ENCODE measurements at places on chromosomes 5 and 9.

GRCh38 chr5:122291000-122291901 lies 20.8 kb upstream of the SNCAIP start:
- DNase-seq, result no peak

DNA sequence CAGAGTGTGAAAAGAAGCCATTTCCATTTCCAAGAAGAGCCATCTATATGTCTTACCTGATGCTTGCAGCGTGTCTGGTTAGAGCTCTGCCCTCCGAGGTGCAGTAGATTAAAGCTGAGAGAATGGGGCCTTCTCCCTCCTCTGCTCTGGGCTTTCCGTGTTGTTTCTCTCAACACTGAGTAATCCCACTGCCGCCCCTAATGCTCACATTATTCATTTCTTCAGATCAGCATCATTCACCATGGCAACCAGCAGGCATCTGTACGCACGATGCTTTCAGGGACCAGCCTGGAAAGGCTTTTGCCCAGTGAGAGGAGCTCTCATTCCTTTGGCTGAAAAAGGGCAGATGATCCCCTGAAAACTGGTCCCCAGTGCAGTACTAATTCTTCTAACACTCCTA lies 79.6 kb downstream of the CYFIP2 start:
- DNase-seq, result no peak

DNA sequence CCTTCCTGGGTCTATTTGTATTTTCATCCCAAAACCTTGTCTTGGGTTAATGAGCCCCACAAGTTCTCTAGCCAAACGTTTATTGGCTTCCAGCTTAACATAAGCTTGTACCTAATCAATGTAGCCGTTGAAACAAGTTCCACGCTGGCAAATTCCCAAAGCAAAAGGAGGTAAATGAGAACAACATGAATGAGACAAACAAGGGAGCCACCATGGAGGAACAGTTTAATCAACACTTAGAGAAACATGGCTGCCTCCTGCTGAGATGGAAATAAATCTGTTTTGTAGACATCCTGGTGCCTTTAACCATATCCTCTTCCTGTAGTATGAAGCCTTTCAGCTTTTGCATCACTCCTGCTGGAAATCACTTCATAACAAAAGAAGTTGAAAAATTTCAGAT lies 166.6 kb upstream of the NFIB start:
- no peak for DNase-seq

GRCh38 chr5:168320805-168321204 lies 29.4 kb downstream of the WWC1 start:
- DNase-seq, result no peak

DNA sequence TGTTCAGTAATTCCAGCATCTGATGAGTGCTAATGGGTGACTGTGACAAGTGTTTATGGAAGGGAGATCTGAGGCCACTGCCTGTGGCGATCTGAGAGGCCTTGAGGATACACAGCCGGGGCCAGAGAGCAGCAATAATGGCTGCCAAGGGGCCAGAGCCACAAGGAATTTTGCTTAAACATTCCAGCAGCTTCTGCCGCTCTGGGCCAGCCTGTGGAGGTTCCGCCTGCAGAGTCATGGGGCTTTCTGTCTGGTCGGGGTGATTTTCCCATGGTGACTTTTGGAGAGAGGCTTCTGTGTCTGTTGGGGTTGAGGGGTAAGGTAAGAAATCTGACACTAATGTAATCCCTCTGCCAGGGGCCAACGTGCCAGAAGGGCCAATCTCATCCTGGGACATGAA lies 353.5 kb downstream of the ADAMTS6 start:
- DNase-seq, result no peak

DNA sequence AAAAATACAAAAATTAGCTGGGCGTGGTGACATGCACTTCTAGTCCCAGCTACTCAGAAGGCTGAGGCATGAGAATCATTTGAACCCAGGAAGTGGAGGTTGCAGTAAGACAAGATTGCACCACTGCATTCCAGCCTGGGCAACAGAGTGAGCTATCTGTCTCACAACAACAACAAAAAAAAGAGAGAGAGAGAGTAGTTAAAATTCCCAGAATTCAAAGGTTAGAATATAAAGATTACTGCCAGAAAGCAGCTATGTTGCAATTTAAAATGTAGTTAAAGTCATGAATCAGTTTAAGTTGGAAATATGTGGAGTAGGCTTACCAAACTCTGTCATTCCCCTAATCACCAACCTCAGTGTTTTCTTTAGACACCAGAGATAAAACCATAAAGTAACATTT lies 58.7 kb upstream of the SUSD1 start:
- DNase-seq, result no peak

Data from activated T-helper 1 cell treated with Interleukin-2 at 50 U/mL for 16 hours (primary cell).